Posterior vena cava (tissue), 2 donors: ENCODE measurements at places on chromosomes 12 and 14. TPM values are rescaled to one million over a fixed set of nuclear protein-coding genes. Genes with fewer than 3 reads are reported as not detected.

GRCh38 chr12:99135376-99135775 is 490.3 kb downstream of the APAF1 start:
- DNase-seq: no peak

GRCh38 chr14:93591506-93591905 is 160.8 kb downstream of the UNC79 start:
- DNase-seq: no peak

DNA sequence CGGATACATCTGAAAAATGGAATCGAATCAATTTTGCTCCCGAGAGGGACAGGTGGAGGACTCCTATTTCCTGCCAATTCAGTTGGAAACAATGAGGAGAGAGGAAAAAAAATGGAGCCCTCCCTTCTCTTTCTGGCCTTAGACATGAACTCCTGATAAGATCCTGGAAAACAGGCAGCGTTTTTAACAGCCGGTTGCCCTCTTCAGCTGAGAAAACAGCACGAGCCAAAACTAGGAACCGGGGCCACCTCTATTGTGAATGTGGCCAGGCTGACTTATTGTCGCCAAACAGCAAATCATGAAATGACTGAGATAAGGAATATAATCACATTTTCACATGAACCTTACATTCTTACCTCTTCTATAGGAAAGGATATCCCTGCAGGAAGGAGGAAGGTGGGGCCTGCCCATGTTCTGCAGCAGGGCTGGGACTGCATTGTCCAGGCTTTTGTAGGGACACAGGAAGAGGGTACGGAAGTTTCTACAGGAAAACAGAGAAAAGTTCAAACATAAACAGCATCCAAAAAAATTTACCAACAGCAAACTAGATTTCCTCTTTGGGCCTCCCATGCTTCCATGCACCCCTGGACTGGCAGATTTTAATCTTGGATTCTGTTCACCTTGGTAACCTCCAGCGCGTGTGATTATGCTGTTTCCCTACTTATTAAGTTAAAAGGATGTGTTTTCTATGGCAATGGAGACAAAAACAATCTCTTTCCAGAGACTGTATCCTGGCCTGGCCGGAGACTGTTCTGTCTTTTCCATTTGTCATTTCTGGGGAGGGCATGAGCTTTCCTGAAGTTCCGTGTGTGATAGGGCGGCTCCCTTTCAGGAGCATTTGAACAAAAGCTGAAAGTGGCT is 29.0 kb upstream of the ELK3 start:
- DNase-seq: no peak

GRCh38 chr12:49365542-49365941 is 1.7 kb upstream of the SPATS2 start:
- DNase-seq: no peak

DNA sequence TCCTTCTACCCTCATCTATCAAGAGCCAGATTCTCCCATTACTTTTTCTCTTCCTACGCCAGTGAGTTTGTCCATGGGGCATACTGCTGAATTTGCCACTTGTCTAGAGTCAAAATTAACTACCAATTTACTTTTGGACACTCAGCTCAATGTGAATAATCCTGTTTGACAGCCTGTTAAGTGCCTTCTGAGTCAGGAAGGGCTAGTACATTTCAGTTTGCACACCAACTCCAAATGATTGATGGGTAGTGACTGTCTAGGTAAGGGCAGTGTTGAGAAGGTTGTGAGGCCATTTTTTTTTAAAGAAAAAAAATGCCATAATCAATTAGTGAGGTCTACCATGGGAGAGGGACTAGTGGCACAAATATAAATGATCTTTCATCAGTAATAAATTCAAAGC is 21.8 kb upstream of the TRIM9 start:
- DNase-seq: no peak

GRCh38 chr12:75913502-75914351 is 117.8 kb downstream of the PHLDA1 start:
- no peak for DNase-seq

GRCh38 chr12:108622921-108623514 is 10.7 kb downstream of the SELPLG start:
- no peak for DNase-seq

GRCh38 chr14:77469067-77469505 is 11.2 kb downstream of the AHSA1 start:
- no peak for DNase-seq

DNA sequence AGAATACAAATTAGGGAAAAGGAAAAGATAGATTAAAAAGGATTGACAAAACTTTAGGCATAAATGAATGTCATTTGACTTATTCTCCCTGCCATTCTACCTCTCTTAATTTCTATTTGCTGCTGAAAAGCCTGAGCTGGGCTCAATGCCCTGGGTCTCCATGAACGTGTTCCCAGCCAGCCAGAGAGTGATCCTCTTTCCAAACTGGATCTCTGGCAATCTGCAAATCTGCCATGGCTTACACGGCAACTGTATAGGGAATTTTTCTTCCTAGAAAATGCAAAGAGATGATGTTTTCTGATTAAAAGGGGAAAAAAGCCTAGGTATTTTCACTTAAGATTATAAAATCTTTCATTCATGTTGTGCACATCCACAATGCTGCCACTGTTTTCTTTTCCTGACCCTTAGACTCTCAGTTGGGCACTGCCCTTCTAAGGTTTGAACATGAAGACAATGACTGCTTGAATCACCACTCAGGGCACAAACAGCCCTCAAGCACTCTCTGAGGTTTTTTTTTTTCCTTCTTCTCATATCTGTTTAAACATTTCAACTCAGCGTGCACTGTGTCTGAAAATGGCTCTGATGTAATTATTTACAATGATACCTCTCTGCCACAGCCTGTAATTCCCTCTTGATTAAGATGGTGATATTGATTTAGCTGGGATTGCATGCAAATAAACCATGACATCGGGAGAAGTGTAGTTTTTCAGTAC is 60.3 kb downstream of the DACT1 start:
- DNase-seq: no peak

DNA sequence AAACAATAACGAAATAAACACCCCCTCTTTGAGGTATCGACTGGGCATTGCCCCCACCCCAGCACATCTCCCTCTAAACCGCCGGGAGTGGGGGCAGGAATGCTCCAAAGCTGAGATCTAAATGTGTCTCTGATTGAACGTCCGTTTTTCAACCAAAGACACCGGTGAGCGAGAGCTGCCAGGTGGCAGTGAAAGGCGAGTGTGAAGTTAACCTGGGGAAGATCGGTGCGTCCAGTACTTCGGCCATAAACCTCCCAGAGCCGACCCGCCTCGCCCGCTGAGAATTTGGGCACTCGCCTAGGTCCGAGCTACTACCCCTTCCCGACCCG is 625 bp downstream of the ANGEL1 start:
- no peak for DNase-seq

DNA sequence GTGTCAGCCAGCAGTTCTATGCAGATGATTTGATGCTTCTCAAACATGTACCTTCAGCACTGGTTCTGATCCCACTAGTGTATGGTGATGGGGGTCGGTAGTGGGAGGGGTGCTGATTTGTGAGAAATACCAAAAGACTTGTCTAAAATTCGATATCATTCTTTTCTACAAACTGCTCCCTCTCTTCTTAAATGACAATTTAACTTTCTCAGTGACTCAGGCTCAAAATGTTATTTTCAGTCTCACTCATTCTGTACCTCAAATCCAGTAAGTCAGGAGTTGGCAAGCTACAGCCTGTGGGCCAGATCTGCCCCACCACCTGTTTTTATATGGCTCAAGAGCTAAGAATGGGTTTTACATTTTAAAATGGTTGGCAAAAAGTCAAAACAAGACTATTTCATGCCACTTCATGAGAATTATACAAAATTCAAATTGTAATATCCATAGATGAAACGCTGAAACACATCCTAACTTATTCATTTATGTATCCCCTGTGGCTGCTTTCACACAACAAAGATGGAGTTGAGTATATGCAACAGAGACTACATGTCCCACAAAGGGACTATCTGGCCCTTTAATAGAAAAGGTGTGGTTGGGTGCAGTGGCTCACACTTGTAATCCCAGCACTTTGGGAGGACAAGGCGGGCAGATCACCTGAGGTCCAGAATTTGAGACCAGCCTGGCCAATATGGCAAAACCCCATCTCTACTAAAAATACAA is 6.6 kb upstream of the NOP2 start:
- DNase-seq: peak; percentile 4

GRCh38 chr12:17239874-17240273 is 633.9 kb upstream of the LMO3 start:
- DNase-seq: no peak

- DNase-seq: no peak
These were observed 97.6 kb downstream of the PIWIL1 start for GRCh38 chr12:130435331-130435730.

DNA sequence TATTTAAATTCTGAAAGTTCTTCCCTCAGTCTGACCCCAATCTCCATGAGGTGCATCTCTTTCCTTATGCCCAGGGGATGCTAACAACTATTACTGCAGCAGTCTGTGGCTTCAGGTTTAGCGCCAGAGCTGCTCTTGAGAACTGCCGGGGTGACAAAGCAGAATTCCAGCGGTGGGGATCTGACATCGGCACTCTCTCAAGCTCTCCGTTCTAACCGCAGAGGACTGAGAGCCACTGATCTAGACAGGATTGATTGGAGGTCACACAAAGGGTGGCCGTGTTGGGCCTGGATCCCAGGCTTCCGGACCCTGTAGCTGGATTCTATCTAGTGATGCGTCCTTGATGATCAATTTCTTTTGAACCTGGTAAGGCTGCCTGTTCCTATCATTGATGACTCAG is 155.6 kb upstream of the TMEM132C start:
- DNase-seq: no peak

DNA sequence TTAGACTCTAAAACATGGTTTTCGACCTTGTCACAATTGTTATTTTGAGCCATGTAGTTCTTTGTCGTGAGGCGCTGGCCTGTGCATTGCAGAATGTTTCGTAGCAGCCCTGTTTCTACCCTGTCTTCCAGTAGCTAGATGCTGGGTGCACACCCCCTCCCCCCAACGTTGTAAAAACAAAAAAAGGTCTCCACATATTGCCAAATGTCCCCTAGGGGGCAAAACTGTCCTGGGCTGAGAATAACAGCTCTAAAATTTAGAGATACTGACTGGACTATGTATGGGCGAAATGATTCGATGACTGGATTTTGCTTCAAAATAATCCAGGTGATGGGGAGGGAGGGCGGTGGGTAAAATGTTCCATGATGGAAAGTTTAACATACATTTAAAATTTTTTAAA is 126.1 kb upstream of the FUT8 start:
- DNase-seq: no peak

DNA sequence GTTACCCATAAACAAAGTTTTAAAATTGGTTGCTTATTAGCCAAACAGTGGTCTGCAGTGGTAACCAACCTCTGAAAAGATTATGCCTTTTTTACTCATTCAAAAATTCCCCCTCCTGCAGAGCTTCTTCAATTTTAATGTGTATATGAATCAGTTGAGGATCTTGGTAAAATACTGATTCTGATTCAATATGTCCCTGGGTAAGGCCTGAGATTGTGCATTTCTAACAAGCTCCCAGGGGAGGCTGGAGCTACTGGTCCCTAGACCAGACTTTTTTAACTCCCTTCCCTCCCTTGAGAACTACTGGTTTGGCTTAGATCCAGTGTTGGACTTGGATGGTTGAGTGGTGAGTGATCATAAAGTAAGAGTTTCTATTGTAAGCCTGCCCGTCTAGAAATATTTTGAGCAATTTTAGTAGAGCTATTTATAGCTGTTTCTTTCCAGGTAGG is 90.2 kb downstream of the FUT8 start:
- DNase-seq: no peak

GRCh38 chr14:103527408-103528145 is 1.4 kb upstream of the TRMT61A start:
- no peak for DNase-seq

DNA sequence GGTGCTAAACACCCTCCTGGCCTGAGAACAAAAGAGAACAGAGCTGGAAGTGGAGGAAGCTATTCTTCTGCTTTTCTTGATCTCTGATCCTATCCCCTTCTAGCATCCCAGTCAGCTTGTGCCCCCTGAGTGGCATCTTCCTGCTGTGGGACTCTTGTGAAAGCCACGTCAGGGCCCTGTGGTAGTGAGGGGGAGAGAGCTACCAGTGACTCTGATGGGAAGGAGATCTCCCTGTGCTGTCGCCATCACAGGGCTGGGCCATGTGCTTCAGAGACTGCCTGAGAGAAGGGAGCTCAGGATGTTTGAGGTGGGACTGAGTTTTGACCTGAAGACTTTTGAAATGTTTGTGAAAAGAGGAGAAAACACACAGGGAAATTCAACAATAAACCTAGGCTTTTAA is 107.6 kb upstream of the FUT8 start:
- DNase-seq: no peak

Gene LMNTD1
- not detected for total RNA-seq

Gene FOXA1
- total RNA-seq: 0.23 TPM

Gene B4GALNT3
- 5.0 TPM for total RNA-seq

Gene P2RX7
- total RNA-seq: 5.0 TPM

Gene RASSF9
- total RNA-seq: 5.7 TPM

Gene GPR65
- total RNA-seq: 2.4 TPM

Gene REM2
- 0.23 TPM for total RNA-seq

Gene PPP1R1A
- 7.4 TPM for total RNA-seq

Gene SCN8A
- 0.65 TPM for total RNA-seq

Gene PLA2G1B
- 2.0 TPM for total RNA-seq

Gene SETD1B
- 20.9 TPM for total RNA-seq

Gene LGR5
- total RNA-seq: 1.3 TPM
